T-cell (primary cell): ENCODE measurements at places on chromosomes 11 and 22.

DNA sequence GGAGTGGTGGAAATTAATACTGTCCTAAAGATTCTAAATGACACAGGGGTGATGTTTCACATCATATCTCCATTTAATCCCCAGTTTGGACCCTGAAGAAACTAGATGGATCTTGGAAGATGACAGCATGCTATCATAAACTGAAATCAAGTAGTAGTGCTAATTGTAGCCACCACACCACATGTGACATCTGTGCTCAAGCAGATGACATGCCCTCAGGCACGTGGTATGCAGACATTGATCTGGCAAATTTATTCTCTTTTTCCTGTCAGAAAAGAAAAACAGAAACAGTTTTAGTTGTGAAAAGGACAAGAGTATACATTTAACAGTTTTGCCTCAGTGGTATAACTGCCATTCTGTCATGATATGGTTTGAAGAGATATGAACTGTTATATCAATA lies 52.9 kb upstream of the PGR start:
- no peak for DNase-seq

DNA sequence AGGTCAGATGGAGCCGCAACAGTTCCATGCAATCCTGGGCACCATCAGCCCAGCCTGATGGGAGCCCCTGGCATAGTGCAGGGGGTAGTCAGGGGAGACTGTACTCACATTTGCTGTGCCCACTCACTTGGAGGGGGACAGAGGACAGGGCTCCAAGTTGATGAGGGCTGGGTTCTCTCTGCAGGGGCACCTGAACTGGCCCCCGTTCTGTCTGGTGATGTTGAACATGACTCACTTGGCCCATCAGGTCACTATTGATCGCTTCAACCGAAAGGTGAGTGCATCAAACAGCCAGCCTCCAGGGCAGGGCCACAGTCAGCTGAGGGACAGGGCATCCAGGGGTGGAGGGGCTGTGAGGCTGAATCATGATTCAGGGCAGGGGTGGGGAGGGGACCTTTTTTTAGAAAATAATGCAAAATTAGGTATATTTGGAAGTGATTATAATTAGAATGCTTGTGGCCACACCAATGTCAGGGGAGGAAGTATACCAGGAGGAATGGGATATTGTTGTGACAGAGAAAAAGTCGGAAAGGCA lies 66.4 kb downstream of the OTOG start:
- DNase-seq: no peak

- DNase-seq: no peak
These were observed 205.1 kb upstream of the CADM1 start for GRCh38 chr11:115709297-115709696.

GRCh38 chr11:75311858-75312288 lies 39.6 kb downstream of the ARRB1 start:
- DNase-seq: no peak

DNA sequence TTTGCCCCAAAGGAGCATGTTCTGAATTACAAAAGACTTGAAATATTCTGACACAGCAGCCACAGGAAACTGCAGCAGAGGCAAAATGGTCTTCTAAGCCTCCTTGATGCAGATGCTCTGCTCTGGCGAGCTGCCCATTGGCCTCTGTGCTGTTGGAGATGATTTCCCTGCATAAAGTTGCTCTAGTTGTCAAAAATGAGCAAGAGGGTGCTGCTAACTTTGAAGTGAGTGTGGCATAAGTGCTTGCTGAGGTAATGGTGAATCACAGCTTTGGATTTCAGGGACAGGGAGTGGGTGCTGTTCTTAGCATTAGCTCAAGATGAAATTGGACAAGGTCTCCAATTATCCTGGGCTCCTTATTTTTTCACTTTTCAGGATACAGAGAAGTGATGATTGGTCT lies 435.4 kb downstream of the TMEM135 start:
- DNase-seq: no peak

GRCh38 chr11:59754494-59754858 lies 700 bp upstream of the STX3 start:
- no peak for DNase-seq

GRCh38 chr11:119664063-119664572 lies 64.9 kb downstream of the NECTIN1 start:
- DNase-seq: no peak
